Vagina (tissue), 2 donors: ENCODE measurements at places on chromosomes 4 and X. TPM values are rescaled to one million over a fixed set of nuclear protein-coding genes. Genes with fewer than 3 reads are reported as not detected.

DNA sequence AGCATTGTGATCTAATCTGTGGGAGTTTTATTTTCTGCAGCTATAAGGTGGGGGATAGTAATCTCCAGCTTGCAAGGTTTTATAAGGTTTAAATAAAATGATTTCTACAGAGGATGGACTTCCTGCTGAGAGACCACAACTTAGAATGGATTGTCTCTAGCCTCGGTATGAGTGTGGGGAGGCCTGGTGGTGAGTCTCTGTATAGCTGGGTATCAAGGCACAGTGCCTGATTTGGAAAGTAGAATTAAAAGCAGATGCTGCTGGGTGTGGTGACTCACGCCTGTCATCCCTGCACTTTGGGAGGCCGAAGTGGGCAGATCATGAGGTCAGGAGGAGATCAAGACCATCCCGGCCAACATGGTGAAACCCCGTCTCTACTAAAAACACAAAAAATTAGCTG is 162.0 kb upstream of the GATB start:
- no peaks in the 10 kb centered on the region for H3K36me3 ChIP-seq
- no peak overlapping the region for H3K4me3 ChIP-seq
- H3K27me3 ChIP-seq = no peaks in the 10 kb centered on the region
- no peaks in the 10 kb centered on the region for H3K4me1 ChIP-seq

- H3K4me3 ChIP-seq = no peak overlapping the region
- no peaks in the 10 kb centered on the region for H3K4me1 ChIP-seq
- no peak overlapping the region for H3K27ac ChIP-seq
- no peak for DNase-seq
- no peaks in the 10 kb centered on the region for H3K27me3 ChIP-seq
Observed at GRCh38 chr4:183408796-183409195, 35.6 kb upstream of the CDKN2AIP start.

DNA sequence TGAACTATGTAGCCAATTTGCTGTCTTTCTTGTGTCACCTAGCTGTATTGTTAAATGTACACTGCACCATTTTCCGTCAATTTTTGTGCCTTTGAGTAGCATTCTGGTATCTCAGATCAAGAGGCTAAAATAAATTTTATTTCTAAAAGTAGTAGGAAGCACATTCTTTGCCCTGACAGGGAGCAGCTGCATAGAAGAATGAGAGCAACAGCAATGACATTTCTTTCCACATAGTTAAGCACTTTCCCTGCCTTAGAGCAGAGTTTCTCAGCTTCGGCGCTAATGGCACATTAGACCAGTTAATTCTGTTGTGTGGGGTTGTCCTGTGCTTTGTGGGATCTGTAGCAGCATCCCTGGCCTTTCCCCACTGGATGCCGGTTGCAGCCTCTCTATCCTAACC is 173.9 kb downstream of the CHIC2 start:
- DNase-seq = no peak
- H3K4me3 ChIP-seq = no peak overlapping the region
- no peaks in the 10 kb centered on the region for H3K4me1 ChIP-seq
- no peaks in the 10 kb centered on the region for H3K27me3 ChIP-seq
- H3K36me3 ChIP-seq = no peaks in the 10 kb centered on the region
- H3K27ac ChIP-seq = no peak overlapping the region

DNA sequence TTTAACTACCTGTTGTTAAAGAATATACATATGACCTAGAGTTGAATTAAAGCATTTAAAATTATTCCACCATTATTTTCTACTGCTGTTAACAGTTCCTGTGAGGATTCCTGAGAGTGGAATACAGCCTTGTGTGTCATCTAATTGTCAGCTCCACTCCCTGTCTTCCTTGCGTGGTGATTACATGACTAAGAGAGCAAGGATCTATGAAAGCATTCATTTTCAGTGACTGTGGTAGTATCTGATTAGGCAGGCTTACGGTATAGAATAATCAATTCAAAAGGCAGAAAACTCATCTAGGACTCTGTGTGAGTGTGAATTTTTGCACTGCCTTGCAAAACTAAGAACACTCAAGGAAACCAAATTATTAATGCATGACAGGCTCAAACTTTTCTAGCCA is 577.8 kb downstream of the SH3BGRL start:
- DNase-seq = no peak
- no peaks in the 10 kb centered on the region for H3K27me3 ChIP-seq
- no peak overlapping the region for H3K27ac ChIP-seq
- H3K36me3 ChIP-seq = no peaks in the 10 kb centered on the region
- no peak overlapping the region for H3K4me3 ChIP-seq
- no peaks in the 10 kb centered on the region for H3K4me1 ChIP-seq

GRCh38 chr4:139887962-139888735 is 222.5 kb downstream of the MGST2 start:
- H3K27ac ChIP-seq = peak overlapping the region; percentile 30
- no peak for DNase-seq
- H3K36me3 ChIP-seq = no peaks in the 10 kb centered on the region
- no peaks in the 10 kb centered on the region for H3K27me3 ChIP-seq
- H3K4me1 ChIP-seq = peaks cover 41% of the 10 kb centered on the region
- H3K4me3 ChIP-seq = no peak overlapping the region

- no peak overlapping the region for H3K4me3 ChIP-seq
- H3K27me3 ChIP-seq = no peaks in the 10 kb centered on the region
- DNase-seq = no peak
Observed at GRCh38 chrX:132041015-132041414, 17.9 kb downstream of the STK26 start.

GRCh38 chr4:120616041-120616440 is 306.5 kb downstream of the PRDM5 start:
- no peaks in the 10 kb centered on the region for H3K36me3 ChIP-seq
- no peaks in the 10 kb centered on the region for H3K4me1 ChIP-seq
- no peak overlapping the region for H3K27ac ChIP-seq
- H3K4me3 ChIP-seq = no peak overlapping the region
- DNase-seq = no peak

GRCh38 chr4:99324979-99325378 is 3.8 kb upstream of the ADH1B start:
- no peak overlapping the region for H3K4me3 ChIP-seq
- H3K36me3 ChIP-seq = no peaks in the 10 kb centered on the region
- no peak for DNase-seq

DNA sequence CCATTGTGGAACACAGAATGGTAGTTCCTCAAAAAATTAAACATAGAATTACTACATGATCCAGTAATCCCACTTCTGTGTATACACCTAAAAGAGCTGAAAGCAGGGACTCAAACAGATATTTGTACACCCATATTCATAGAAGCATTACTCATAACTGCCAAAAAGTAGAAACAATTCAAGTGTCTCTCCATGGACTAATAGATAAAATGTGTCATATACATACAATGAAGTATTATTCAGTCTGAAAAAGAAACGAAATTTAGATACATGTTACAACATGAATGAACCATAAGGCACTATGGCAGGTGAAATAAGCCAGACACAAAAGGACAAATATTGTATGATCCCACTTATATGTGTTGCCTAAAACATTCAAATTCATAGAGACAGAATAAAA is 145.1 kb downstream of the ANTXR2 start:
- no peaks in the 10 kb centered on the region for H3K4me1 ChIP-seq
- no peak overlapping the region for H3K4me3 ChIP-seq
- H3K27ac ChIP-seq = no peak overlapping the region
- no peaks in the 10 kb centered on the region for H3K36me3 ChIP-seq

DNA sequence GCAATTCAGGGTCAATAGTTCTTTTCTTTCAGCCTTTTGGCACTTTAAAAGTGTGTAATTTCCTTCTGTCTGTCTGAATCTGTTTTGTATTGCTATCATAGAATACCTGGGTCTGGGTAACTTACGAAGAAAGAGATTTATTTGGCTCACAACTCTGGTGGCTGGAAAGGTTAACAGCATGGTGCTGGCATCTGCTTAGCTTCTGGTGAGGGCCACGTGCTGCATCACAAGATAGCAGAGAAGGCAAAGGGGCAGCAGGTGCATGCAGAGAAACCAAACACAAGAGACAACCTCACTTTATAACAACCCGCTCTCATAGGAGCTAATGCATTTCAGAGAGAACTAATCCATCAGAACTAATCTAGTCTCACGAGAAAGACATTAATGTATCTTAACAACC is 18.8 kb downstream of the RGN start:
- H3K27me3 ChIP-seq = no peaks in the 10 kb centered on the region
- H3K4me3 ChIP-seq = no peak overlapping the region
- no peaks in the 10 kb centered on the region for H3K36me3 ChIP-seq
- DNase-seq = no peak
- no peaks in the 10 kb centered on the region for H3K4me1 ChIP-seq
- H3K27ac ChIP-seq = no peak overlapping the region

- peak overlapping the region; percentile 89 for H3K27ac ChIP-seq
- no peak for DNase-seq
- H3K27me3 ChIP-seq = no peaks in the 10 kb centered on the region
- H3K4me3 ChIP-seq = peak overlapping the region; percentile 58
- no peaks in the 10 kb centered on the region for H3K36me3 ChIP-seq
Observed at GRCh38 chr4:128810331-128810870, 901 bp downstream of the JADE1 start.

DNA sequence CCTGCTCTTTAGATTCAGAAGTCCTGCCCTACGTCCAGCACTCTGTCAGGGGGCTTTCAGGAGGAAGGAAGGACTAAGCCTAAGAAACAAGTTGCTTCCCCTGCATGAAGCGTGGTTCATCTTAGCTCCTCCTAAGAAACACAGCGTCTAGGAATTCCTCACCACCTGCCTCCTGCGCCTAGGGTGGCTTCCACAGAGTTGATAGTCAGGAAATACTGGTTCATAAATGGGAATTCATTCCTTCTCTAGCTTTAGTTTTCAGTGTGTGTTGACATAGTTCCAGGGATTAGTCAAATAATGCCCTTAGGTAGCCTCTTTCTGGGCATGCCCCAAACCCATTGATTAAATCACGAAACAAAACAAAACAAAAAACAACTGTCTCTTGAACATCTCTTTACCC is 1.7 kb upstream of the MXRA5 start:
- no peaks in the 10 kb centered on the region for H3K27me3 ChIP-seq
- no peaks in the 10 kb centered on the region for H3K36me3 ChIP-seq
- H3K4me3 ChIP-seq = no peak overlapping the region
- peaks cover 14% of the 10 kb centered on the region for H3K4me1 ChIP-seq
- no peak overlapping the region for H3K27ac ChIP-seq

DNA sequence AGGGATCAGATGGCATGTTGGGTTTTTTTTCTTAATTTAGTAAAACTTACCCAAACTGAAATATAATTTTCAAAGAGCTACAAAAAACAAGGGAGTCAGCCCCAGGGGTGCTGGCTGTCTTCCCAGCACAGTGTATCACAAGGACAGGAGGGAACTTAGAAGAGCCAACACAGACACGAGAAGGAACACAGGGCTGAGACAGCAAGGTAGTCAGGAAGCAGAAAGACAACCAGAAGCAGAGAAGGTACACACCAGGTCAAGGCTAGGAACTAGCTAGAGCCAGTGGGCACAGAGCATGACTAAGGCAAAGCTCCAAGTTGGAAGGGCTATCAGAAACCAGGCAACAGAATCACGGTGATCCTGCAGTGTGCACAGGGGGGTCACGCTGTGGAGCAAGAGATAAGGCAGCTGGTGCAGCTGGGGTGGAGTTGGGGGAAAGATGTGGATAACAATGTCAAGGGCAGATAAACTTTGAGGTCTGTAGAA is 168.7 kb downstream of the NR3C2 start:
- no peak overlapping the region for H3K4me3 ChIP-seq
- H3K36me3 ChIP-seq = no peaks in the 10 kb centered on the region
- no peak for DNase-seq
- H3K27me3 ChIP-seq = no peaks in the 10 kb centered on the region
- H3K27ac ChIP-seq = no peak overlapping the region

DNA sequence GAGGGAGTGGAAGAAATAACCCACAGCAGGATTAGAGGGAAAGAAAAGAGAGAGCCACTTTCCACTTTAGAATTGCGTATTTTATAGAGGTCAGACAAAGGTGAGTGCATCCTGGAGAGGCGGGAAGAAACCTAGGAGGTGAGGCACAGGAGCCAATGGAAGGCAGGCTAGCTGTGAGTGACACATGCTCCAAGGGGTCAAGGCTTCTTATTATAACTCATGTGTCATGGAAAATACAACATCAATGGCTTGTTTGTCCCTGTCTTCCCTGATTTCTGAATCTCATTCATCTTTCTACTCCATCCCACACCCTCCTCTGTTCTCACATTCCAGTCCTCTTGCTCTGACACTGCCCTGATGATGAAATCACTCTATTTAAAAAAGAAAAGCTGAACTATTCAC is 14.4 kb downstream of the ANXA3 start:
- H3K27me3 ChIP-seq = no peaks in the 10 kb centered on the region
- H3K4me3 ChIP-seq = no peak overlapping the region
- no peak overlapping the region for H3K27ac ChIP-seq
- H3K36me3 ChIP-seq = no peaks in the 10 kb centered on the region
- no peak for DNase-seq
- H3K4me1 ChIP-seq = peaks cover 8% of the 10 kb centered on the region

GRCh38 chr4:47213971-47214370 is 182.6 kb downstream of the GABRB1 start:
- H3K36me3 ChIP-seq = no peaks in the 10 kb centered on the region
- H3K27me3 ChIP-seq = no peaks in the 10 kb centered on the region
- no peak for DNase-seq
- no peaks in the 10 kb centered on the region for H3K4me1 ChIP-seq
- no peak overlapping the region for H3K4me3 ChIP-seq
- H3K27ac ChIP-seq = no peak overlapping the region

GRCh38 chr4:132001542-132001941 is 1147.6 kb upstream of the PCDH10 start:
- DNase-seq = no peak
- H3K27ac ChIP-seq = no peak overlapping the region
- no peaks in the 10 kb centered on the region for H3K4me1 ChIP-seq
- H3K36me3 ChIP-seq = no peaks in the 10 kb centered on the region
- no peaks in the 10 kb centered on the region for H3K27me3 ChIP-seq
- no peak overlapping the region for H3K4me3 ChIP-seq

DNA sequence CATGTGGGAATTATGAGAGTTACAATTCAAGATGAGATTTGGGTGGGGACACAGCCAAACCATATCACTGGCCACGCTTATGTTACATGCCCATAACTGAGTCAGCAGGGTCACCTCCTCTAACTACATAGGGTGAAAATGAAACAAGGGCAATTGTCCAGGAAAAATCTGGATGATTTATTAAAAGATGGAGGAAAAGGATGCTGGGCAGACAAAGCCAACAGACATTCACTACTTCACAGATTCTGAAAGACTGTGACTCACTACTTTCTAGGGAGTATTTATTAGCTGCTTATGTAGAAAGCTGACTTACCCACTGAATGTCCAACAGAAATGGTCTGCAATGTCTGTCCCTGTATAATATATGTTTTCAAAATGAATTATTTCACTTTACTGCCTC is 72.4 kb downstream of the APBB2 start:
- peak overlapping the region; percentile 79 for H3K27ac ChIP-seq
- no peak overlapping the region for H3K4me3 ChIP-seq
- no peaks in the 10 kb centered on the region for H3K36me3 ChIP-seq
- no peaks in the 10 kb centered on the region for H3K27me3 ChIP-seq

Gene HSFX2
- not detected for total RNA-seq

Gene TEX13B
- total RNA-seq = not detected

Gene ANXA5
- total RNA-seq = 197 TPM

Gene NKX6-1
- not detected for total RNA-seq

Gene REPS2
- 10.8 TPM for total RNA-seq

Gene MUC7
- not detected for total RNA-seq

Gene ZNF732
- 0.98 TPM for total RNA-seq

Gene TRIML2
- total RNA-seq = not detected

Gene AADAT
- 3.7 TPM for total RNA-seq

Gene GLA
- 15.5 TPM for total RNA-seq

Gene MAGEA12
- not detected for total RNA-seq

Gene DCK
- 10.3 TPM for total RNA-seq

Gene FATE1
- not detected for total RNA-seq

Gene PLAC8
- total RNA-seq = not detected

Gene ADRA2C
- 17.2 TPM for total RNA-seq

Gene CSAG1
- not detected for total RNA-seq

Gene PDCL2
- not detected for total RNA-seq

Gene TBX22
- not detected for total RNA-seq
